ENCODE measurements at places on chromosomes 2 and 18.
A peak's percentile ranks its signal among the peaks of the same experiment; 100 is the strongest.

DNA sequence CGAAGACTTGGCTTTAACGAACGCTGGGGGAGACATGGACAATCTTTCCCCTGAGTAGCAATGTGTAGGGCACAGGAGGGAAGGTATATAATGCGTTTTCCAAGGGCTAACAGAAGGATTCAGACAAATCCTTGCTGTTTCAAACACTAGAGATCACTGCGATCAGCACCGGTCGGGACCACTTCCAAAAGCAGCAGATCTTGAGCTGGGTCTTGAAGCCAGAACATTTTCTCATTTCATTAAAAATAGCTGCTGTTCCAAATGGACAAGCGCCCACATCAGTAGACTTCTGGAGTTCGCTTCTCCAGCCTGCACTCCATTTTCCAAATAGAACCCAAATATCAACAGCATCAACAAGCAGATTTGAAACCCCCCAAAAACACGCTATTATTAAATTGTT is 65.1 kb upstream of the MAPRE2 start:
- peaks cover 36% of the 10 kb centered on the region for H3K4me1 ChIP-seq
- H3K4me3 ChIP-seq = no peak overlapping the region
- H3K36me3 ChIP-seq = no peaks in the 10 kb centered on the region
- no peak for DNase-seq

- H3K4me3 ChIP-seq = no peak overlapping the region
- no peaks in the 10 kb centered on the region for H3K27me3 ChIP-seq
- H3K27ac ChIP-seq = no peak overlapping the region
- H3K4me1 ChIP-seq = no peaks in the 10 kb centered on the region
- no peak for DNase-seq
These were observed 343.5 kb downstream of the MTX2 start for GRCh38 chr2:176612736-176613135.

- H3K27me3 ChIP-seq = no peaks in the 10 kb centered on the region
- no peaks in the 10 kb centered on the region for H3K36me3 ChIP-seq
- peak; percentile 98 for DNase-seq
- peaks cover 29% of the 10 kb centered on the region for H3K4me1 ChIP-seq
These were observed at the start of gene WDCP for GRCh38 chr2:24046930-24047702. Gene WDCP (minus strand): TSS chr2:24047391. CDS start chr2:24039494, 7,897 bp downstream.

- no peak overlapping the region for H3K4me3 ChIP-seq
- no peak for DNase-seq
- no peaks in the 10 kb centered on the region for H3K36me3 ChIP-seq
- no peaks in the 10 kb centered on the region for H3K4me1 ChIP-seq
These were observed 57.4 kb downstream of the CYP26B1 start for GRCh38 chr2:72090271-72090720.

DNA sequence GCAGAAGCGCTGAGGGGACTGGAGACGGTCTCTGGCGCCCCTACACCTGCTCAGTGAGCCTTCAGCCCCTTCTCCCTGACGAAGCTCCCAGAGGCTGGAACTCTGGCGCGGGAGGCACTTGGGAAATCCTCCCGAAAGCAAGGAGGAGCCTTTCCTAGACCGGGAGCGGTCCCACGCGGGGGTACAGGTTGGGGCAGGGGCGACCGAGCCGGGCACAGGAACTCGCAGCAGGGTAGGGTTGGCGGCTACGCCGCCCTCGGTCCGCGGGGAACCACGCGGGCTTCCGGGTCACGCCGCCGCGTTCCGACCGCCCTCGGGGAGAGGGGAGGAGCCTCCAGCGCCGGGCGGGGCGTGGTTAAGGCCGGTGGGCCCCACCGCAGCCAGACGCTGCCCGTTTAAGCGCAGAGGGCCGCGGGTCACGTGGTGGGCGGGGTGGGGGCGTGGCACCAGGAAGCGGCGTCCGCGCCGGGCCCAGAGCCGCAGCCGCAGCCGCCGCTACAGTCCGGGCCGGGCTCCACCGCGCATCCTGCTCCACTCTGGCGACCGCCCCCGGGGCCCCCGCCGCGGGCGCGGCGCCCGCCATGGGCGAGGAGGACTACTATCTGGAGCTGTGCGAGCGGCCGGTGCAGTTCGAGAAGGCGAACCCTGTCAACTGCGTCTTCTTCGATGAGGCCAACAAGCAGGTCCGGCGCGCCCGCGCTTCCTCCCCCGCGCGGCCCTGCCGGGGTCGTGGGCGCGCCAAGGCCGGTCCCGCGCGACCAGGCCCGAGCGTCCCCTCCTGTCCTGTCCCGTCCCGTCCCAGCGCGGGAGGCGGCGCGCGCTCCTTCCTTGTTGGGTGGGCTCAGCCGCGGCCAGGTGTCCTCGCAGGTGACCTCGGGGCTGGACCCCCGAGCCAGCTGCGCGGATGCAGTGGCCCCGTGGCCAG is at the start of gene RMC1:
Gene RMC1 (plus strand): TSS at position 474 of the 925 bp plus-strand sequence. CDS start 108 bp downstream, at position 582.
- peak within 1 kb of the TSS; percentile 83 for H3K4me3 ChIP-seq
- peak within 1 kb of the TSS; percentile 96 for H3K27ac ChIP-seq
- no peaks in the 10 kb centered on the region for H3K27me3 ChIP-seq
- peak; percentile 97 for DNase-seq

- no peaks in the 10 kb centered on the region for H3K4me1 ChIP-seq
- H3K36me3 ChIP-seq = no peaks in the 10 kb centered on the region
- DNase-seq = no peak
- H3K27me3 ChIP-seq = peaks cover 5% of the 10 kb centered on the region
- no peak overlapping the region for H3K27ac ChIP-seq
These were observed 49.0 kb upstream of the GLI2 start for GRCh38 chr2:120686511-120687168.

GRCh38 chr18:3219631-3220335 is at the start of gene MYOM1:
Gene MYOM1 (minus strand): TSS chr18:3219968. CDS start chr18:3215223, 4,745 bp downstream.
- DNase-seq = no peak
- H3K4me3 ChIP-seq = no peak within 1 kb of the TSS
- no peaks in the 10 kb centered on the region for H3K27me3 ChIP-seq
- H3K4me1 ChIP-seq = no peaks in the 10 kb centered on the region

- H3K36me3 ChIP-seq = no peaks in the 10 kb centered on the region
- no peaks in the 10 kb centered on the region for H3K27me3 ChIP-seq
- no peak overlapping the region for H3K4me3 ChIP-seq
These were observed 24.3 kb downstream of the KLHL29 start for GRCh38 chr2:23409248-23409647.

- H3K27ac ChIP-seq = no peak overlapping the region
- H3K4me3 ChIP-seq = no peak overlapping the region
- H3K27me3 ChIP-seq = no peaks in the 10 kb centered on the region
These were observed 444.1 kb upstream of the RAB12 start for GRCh38 chr18:8165095-8165494.

DNA sequence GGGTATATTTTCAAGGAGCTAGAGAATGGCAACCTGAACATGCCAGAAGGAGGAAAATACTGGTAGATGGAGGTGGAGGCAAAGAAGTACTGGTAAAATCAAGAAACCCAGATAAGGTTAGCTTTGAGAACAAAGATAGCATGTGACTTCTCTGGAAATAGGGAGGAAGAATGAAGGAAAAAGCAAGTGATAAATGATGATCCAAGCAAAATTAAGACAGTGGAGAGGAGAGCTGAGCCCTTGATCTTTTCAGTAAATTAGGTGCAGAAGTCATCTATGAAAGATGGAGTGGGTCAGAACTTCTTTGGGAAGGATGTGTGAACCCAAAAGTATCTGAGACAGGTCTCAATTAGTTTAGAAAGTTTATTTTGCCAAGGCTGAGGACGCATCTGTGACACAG is 25.7 kb upstream of the AFTPH start:
- no peaks in the 10 kb centered on the region for H3K4me1 ChIP-seq
- no peak for DNase-seq
- peaks cover 36% of the 10 kb centered on the region for H3K27me3 ChIP-seq

DNA sequence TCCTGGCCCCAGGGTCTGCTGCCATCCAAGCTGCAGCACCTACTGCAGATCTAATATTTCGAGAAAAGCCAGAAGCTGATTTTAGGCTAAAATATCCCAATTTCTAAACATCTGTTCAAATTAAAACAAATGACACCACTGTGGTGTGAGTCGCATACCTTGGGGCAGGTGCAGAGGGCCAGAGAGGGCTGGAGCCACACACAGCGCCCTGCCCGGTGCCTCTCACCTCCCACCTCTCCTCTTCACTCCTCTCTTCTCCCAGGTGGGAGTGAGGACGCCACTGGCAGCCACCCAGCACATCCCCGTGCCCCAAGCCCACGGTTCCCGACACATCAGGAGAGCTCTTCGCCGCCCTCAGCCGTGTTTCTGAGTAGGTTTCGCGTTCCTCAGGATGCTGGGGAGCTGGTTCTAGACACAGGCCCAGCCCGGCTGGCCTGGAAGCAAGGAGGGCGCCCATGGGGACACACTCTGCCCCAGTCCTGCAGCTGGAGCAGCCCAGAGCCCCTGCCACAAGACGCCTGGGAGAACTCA is 21.4 kb downstream of the THAP4 start:
- no peak overlapping the region for H3K4me3 ChIP-seq
- no peaks in the 10 kb centered on the region for H3K27me3 ChIP-seq
- peaks cover 27% of the 10 kb centered on the region for H3K4me1 ChIP-seq
- H3K36me3 ChIP-seq = peaks cover 45% of the 10 kb centered on the region
- H3K27ac ChIP-seq = no peak overlapping the region
- DNase-seq = no peak

- no peak overlapping the region for H3K27ac ChIP-seq
- H3K4me1 ChIP-seq = no peaks in the 10 kb centered on the region
- DNase-seq = no peak
- H3K27me3 ChIP-seq = no peaks in the 10 kb centered on the region
These were observed 4.0 kb upstream of the HOXD4 start for GRCh38 chr2:176147210-176147799.

- H3K4me3 ChIP-seq = no peak overlapping the region
- DNase-seq = no peak
- no peak overlapping the region for H3K27ac ChIP-seq
- H3K27me3 ChIP-seq = no peaks in the 10 kb centered on the region
- peaks cover 29% of the 10 kb centered on the region for H3K36me3 ChIP-seq
These were observed 3.3 kb downstream of the NCK2 start for GRCh38 chr2:105747991-105748390.
